Anterior cingulate cortex (tissue), 58 donors: ENCODE measurements at places on chromosomes 11 and 22.

GRCh38 chr11:119727523-119728151 lies 1.4 kb downstream of the NECTIN1 start:
- DNase-seq = no peak

DNA sequence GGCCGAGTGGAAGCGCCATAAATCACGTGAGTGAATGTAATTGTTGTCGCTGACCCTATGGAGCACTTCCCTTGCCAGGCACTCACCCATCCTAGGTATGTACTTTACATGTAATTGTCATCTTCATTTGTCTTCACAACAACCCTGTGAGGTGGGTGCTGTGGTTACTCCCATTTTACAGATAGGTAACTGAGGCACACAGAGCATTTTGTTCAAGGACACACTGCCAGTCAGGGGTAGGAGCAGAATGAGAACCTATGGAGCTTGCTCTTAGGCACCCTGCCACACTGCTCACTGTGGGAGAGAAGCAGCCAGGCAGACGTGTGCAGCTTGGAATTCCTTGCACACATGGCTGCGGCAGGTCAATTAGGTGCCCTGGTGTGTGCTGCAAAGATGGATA lies 785 bp upstream of the EFCAB6 start:
- DNase-seq = no peak

DNA sequence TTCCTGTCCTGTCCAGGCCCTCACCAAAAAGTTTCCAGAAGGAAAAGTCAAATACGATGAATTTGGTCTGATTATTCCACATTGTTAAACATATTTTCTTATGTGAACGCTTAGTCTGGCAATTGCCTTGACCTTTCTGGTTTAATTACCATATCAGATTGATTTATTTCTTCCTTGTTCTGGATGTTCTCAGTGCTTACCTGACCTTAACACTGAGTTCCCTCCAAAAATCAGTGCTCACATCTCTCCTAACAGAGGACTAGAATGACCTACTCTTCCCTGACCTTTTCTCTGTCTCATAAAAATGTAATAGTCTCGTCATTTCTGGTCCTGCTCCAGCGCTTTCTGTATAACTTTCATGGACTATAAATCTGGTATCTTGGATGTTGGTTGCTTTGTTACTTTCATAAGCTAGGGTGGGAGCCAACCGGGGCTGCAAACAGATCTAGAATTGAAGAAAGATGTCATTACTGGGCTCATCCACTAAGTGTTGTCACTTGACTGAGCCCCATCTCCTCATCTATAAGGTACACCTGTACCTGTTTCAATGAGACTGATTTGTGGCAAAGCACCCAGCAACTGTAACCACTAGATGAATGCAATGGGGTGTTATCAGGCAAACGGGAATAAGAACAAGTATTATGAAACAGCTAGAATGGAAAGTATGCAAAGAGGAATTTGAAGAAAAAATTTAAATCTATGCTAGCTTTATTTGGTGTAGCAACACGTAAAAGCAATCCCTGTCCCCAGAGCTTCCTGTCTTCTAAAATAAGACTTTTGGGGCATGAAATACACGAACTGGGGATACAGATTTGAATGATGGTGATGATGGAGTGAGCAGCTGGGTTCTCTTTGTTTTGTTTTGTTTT lies 2.4 kb downstream of the FADS2 start:
- no peak for DNase-seq

GRCh38 chr22:17732251-17732854 lies 41.9 kb downstream of the BID start:
- no peak for DNase-seq

GRCh38 chr11:6833356-6833755 lies 12.1 kb upstream of the OR10A5 start:
- DNase-seq = no peak

GRCh38 chr11:118157186-118157895 lies 4.7 kb upstream of the SCN4B start:
- no peak for DNase-seq

GRCh38 chr11:113238721-113239120 lies 75.7 kb upstream of the TTC12 start:
- DNase-seq = no peak

DNA sequence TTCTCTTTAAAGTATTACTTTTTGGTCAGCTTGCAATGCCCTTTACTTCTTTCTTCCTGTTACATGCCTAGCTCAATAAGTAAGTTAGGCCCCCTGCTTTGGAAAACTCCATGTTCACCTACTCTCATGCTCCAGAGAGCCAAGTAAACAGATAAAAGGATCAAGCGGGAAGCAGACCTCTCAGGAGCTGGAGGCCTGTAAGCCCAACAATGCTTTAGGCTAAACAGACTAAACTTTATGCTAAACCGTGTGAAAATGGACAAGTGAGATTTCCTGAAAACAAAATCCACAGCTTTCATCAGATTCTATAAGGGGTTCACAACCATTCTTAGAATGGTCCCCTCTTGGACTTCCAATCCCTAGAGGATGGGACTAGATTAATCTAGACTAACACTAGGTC lies 40.2 kb downstream of the CELF1 start:
- no peak for DNase-seq

- no peak for DNase-seq
These were observed 22.7 kb upstream of the TMPRSS5 start for GRCh38 chr11:113728814-113729213.
